Activated CD4-positive, alpha-beta T cell treated with anti-CD3 and anti-CD28 coated beads for 24 hours (primary cell): ENCODE measurements at places on chromosomes 4 and X.

DNA sequence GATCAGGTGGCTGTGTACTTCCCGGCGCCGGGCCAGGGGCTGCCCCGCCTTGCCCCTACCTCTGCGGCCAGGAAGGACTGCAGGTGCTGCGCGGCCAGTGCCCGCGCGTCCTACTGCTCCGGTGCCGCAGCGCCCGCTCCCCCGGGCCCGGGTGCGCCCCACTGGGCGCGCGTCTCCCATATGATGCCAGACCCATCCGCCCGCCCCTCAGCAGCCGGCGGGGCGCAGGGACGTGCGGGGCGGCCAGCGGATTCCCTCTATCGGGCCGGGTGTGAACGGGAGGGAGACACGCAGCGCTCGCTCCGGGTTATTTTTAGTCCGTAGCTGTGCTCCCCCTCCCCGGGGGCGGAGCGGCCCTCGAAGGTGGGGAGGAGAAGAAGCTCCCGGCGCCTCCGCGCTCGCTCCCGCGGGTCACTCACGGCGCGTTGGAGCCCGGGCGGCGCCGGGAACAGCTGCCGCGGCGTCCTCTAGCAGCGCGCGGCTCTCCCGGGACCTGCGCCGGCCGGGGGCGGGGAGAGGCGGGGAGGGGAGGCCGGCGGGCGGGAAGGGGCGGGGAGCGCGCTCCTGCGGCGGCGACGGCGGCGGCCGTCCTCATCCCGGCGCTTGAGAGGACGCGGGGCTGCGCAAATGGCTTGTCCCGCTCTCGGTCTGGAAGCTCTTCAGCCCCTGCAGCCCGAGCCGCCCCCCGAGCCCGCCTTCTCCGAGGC, 103.6 kb downstream of the UCHL1 start:
- no peak for DNase-seq

GRCh38 chr4:8077181-8078108, 81.2 kb downstream of the ABLIM2 start:
- no peak for DNase-seq

DNA sequence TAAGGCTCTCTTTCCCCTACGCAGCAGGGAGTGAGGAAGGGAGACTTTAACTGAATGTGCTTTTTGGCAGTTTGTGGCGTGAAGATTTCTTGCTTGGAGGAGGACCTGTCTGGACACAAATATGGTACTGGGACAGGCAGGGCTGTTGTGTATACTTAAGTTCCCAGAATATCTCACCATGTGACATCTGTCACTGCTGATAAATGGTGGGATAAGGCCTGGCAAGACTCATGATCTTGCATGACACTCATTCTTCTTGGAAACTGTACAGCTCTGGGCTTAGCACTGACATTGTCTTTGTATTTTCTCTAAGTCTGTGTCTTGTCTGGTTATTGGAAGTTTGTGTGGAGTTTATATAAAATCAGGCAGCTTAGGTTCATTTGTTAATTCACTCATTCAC, 93.1 kb downstream of the STK32B start:
- DNase-seq: no peak

DNA sequence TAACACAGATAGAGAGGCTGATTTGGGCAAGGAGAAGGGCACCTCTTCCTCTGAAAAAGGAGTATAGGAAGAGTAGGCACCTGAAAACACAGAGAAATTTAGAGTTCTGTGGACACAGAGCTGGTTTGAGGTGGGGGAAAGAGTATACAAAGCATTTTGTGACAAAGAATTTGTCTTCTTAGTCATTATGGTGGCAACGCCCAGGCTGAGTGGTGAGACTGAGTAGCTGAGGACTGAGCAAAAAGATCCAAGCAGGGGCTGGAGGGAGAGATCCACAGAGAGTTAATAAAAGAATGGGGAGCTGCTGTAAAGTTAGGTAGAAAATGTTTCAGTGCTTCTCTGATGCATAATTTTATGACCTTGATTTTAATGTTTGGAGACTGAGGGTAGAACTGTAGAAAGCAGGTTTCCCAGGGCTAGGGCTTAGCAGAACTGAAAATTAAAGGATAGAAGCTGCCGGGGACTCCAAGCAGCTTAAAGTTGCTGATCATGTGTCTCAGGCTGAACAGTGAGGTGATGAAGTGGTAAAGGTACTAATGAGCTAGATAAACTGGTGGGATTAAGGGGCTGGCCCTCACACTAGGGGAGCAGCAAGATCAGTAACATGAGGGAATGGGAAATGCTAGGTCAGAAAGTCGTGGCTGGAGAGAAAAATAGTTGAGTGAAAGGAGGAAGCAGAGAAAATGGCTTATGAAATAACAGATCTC, 118.9 kb downstream of the CEP44 start:
- DNase-seq: no peak
